Breast epithelium (tissue), 4 donors: ENCODE measurements at places on chromosomes 3 and 15. TPM values are rescaled to one million over a fixed set of nuclear protein-coding genes. Genes with fewer than 3 reads are reported as not detected.

GRCh38 chr3:43581343-43581742 lies 40.5 kb downstream of the ANO10 start:
- H3K36me3 ChIP-seq: no peaks in the 10 kb centered on the region
- no peaks in the 10 kb centered on the region for H3K4me1 ChIP-seq
- H3K27ac ChIP-seq: no peak overlapping the region
- no peak overlapping the region for H3K4me3 ChIP-seq
- no peak for DNase-seq

DNA sequence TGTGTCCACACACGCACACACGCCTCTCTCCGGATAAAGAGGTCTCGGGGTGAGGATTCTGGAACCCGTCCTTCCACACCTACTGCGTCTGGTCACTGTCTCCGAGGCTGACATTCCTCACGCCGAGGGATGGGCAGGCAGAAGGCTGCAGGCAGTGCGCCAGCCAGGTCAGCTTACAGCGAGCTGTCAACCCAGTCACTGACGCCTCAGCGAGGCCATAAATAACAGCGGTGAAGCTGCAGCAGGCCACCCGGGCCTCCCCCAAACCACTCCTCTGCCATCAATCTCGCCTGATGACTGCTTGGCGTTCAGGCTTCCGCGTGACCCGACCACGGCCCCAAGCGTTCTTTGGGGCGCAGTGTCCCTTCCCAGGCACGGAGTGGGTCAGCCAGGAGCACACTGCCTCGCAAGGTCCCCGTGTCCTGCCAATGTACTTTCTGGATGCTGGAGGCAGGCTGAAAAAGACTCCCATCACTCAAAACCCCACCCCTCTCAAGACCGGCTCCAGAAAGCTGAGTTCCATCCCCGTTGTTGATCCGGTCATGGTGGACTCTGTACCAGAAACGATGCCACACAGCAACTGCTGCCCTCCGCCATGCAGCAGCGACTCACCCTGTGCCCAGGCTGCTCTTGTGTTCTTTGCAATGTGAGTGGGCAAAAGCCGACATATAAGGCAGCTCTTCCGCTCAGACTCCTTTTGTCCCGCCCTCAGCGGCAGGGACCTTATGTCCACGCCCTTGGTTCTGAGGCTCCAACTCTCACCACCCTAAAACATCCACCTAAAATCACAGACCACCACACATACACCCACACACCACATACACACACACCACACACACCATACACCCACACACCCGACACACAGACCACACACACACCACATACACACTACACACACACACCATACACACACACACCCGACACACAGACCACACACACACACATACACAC lies 27.1 kb downstream of the CPN2 start:
- no peak overlapping the region for H3K27ac ChIP-seq
- H3K4me3 ChIP-seq: peak overlapping the region; percentile 27
- DNase-seq: peak; percentile 30
- no peaks in the 10 kb centered on the region for H3K36me3 ChIP-seq
- no peaks in the 10 kb centered on the region for H3K27me3 ChIP-seq

DNA sequence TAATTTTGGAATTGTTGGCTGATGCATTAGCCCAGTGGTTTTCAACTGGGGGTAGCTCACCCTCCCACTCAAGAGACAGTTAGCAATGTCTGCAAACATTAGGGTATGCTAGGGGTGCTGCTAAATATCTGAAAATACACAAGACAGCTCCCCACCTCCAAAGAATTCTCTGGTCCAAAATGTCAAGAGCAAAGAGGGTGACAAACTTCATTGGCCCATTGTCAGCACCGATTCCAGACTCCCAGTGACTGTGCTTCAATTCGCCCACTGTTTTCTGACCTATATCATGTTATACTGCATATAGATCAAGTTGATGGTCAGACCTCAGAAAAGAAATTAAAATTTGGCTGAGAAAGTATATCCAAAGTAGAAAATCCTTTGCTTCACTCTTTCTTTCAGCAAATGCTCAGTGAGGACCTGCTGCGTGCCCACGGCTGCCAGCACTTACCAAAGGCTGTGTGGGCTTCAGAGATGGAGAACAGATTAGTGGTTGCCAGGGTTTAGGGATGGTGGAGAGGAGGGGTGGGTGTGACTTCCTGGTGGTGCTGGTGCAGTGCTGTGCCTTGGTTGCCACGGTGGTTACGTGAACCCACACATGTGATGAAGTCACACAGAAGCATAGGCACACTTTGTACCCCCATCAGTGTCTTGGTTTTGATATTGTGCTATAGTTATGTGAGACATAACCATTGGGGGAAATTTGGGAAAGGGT lies 204.0 kb downstream of the PLCL2 start:
- no peak for DNase-seq
- no peaks in the 10 kb centered on the region for H3K36me3 ChIP-seq
- no peaks in the 10 kb centered on the region for H3K4me1 ChIP-seq
- H3K27ac ChIP-seq: no peak overlapping the region
- no peak overlapping the region for H3K4me3 ChIP-seq
- H3K27me3 ChIP-seq: no peaks in the 10 kb centered on the region

DNA sequence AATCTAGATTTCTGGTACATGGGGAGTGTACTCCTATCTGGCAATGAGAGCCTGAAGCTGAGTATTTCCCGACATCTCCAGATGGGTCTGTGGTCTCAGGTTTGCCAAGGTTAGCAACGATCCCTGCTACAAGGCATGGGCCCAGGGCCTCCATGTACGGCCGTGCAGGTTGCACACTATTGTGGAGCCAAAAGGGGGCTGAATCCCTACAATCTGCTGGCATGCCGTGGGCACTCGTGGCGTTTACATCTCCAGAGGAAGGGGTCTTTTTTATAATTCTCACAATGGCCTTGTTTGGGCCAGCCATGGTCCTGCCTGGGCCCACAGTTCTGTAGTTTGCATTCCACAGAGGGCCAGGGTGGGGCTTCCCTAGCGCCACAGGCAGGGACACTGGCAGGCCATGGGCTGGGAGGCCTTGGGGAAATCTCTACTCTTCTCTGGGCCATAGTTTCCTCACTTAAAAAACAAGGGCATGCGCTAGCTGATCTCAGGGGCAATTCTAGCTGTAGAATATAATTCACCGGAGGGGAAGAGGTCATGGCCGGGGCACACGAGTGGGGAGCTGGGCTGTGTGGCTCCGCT lies 68.9 kb upstream of the TLE3 start:
- no peak overlapping the region for H3K4me3 ChIP-seq
- no peaks in the 10 kb centered on the region for H3K27me3 ChIP-seq
- H3K27ac ChIP-seq: no peak overlapping the region

- no peaks in the 10 kb centered on the region for H3K36me3 ChIP-seq
- H3K27me3 ChIP-seq: no peaks in the 10 kb centered on the region
- H3K4me1 ChIP-seq: no peaks in the 10 kb centered on the region
- no peak within 1 kb of the TSS for H3K27ac ChIP-seq
- no peak for DNase-seq
- peak within 1 kb of the TSS; percentile 47 for H3K4me3 ChIP-seq
These were observed at the start of gene C2CD4B for GRCh38 chr15:62165104-62165792. Gene C2CD4B, minus strand, starts transcription at chr15:62165285. Its CDS starts 301 bp downstream, at chr15:62164984.

- no peaks in the 10 kb centered on the region for H3K4me1 ChIP-seq
- H3K27me3 ChIP-seq: no peaks in the 10 kb centered on the region
- DNase-seq: no peak
- H3K4me3 ChIP-seq: no peak overlapping the region
These were observed 40.5 kb upstream of the SMAD6 start for GRCh38 chr15:66661432-66662096.

DNA sequence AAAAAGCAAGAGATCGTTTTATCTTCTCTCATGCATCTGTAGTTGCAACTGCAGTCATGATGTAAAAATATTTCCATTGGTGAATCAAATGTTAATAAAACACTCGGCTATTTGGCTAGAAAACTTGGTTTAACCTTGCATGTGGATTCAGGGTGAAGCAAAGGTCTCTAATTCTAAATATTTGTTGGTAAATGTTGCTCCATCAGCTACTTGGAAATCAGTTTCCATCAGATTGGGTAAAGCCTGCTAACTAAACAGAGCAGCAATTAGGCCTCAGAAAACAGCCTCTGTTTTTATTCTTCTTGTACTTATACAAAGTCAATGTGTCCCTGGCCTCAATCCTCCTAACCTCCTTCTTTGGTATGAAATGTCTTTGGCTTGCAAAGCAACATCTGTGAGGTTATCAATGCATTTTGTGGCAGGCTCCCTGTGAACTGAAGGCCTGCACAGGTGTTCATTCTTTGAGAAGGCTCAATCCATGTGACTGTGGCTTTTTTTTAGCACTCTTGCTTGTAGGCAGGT lies 312.3 kb downstream of the WDR72 start:
- H3K27ac ChIP-seq: no peak overlapping the region
- H3K4me3 ChIP-seq: no peak overlapping the region
- H3K27me3 ChIP-seq: no peaks in the 10 kb centered on the region
- H3K36me3 ChIP-seq: no peaks in the 10 kb centered on the region
- no peak for DNase-seq

DNA sequence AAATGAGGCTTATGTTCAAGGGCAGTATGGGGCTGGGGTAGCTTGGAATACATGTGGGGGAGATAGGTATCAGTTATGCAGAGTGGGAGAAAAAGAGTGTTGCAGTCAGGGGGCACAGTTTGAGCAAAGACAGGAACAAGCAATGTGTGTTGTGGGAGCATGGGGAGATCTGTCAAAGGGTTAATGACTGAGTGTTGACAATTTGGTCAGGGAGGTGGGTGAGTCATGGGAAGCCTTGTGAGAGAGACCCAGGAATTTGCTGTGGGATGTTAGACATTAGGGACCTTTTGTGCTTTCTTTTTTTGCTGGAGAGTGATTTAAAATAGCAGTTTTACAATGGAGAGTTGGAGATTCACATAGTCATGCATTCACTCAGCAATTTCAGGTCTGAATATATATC lies 221.6 kb upstream of the NR2E3 start:
- no peaks in the 10 kb centered on the region for H3K4me1 ChIP-seq
- no peaks in the 10 kb centered on the region for H3K36me3 ChIP-seq
- no peak for DNase-seq
- no peak overlapping the region for H3K27ac ChIP-seq
- H3K4me3 ChIP-seq: no peak overlapping the region

- no peak for DNase-seq
- no peak overlapping the region for H3K27ac ChIP-seq
- no peaks in the 10 kb centered on the region for H3K36me3 ChIP-seq
- H3K4me3 ChIP-seq: no peak overlapping the region
- H3K4me1 ChIP-seq: no peaks in the 10 kb centered on the region
- H3K27me3 ChIP-seq: no peaks in the 10 kb centered on the region
These were observed 634.0 kb upstream of the BCHE start for GRCh38 chr3:166471074-166471767.

- DNase-seq: no peak
- H3K27ac ChIP-seq: no peak overlapping the region
- H3K27me3 ChIP-seq: no peaks in the 10 kb centered on the region
- H3K36me3 ChIP-seq: no peaks in the 10 kb centered on the region
- H3K4me3 ChIP-seq: no peak overlapping the region
These were observed 45.6 kb upstream of the IREB2 start for GRCh38 chr15:78392430-78392829.

DNA sequence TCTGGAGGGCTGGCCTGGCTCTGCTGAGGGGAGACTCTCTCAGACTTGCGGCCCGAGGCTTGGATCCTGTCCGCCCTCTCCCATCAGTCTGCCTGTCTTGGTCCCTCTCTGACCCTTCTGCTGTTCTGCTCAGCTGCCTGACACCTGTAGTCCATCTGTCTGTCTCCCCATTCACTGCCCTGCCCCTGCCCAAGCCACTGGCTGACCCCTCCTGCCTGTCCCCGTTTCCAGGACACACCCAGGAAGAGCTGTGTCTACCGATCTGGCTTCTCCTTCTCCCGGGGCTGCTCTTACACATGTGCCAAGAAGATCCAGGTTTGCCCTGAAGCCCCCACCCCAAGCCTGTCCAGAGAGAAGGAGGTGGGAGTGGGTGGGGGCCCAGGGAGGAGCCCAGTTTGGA lies 18.5 kb downstream of the NT5DC2 start:
- no peaks in the 10 kb centered on the region for H3K4me1 ChIP-seq
- no peak overlapping the region for H3K4me3 ChIP-seq
- H3K27ac ChIP-seq: no peak overlapping the region
- no peaks in the 10 kb centered on the region for H3K36me3 ChIP-seq
- DNase-seq: no peak
- H3K27me3 ChIP-seq: no peaks in the 10 kb centered on the region

Gene LINGO1
- 1.2 TPM for total RNA-seq

Gene CPA3
- 10.1 TPM for total RNA-seq

Gene PAQR9
- not detected for total RNA-seq
